Activated CD4-positive, alpha-beta T cell treated with anti-CD3 and anti-CD28 coated beads for 48 hours (primary cell): ENCODE measurements at places on chromosomes 3 and 15.
A peak's percentile ranks its signal among the peaks of the same experiment; 100 is the strongest.

DNA sequence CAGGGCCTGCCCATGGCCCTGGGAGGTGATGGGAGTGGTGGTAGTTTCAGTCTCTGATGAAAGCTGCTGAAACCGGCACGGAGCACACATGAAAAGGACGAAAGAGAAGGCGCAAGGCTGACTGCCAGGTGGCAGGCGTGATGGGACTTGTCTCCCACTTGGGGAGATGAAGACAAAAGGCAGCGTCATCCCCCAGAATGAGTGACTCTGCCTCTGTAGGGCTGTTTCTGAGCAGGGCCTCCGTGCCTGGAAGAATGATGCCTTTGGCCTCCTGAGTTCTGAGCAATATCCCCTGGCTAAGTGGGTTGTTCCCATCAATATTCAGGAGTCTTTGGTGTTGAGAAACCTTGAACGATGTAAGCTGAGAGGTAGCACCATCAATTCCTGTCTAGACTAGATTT lies 237.8 kb downstream of the OPA1 start:
- no peak for DNase-seq

DNA sequence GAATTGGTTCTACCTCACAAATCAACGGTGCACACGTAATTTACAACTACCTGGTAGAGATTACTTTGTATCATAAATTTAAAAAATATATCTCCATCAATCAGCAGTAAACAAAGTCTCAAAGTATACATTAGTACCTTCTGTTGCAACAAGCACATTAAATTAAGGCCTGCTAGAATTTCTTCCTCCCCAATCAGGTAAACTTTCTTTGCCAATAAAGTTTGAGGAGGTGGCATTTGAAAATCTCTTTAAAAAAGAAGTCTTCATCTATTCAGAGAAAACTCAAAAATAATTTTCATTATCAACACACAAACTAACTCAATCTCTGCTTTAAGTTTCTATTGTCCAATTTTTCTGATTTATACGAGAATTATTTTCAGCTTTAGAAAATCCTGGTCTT lies 4.4 kb downstream of the CCNL1 start:
- DNase-seq: no peak

DNA sequence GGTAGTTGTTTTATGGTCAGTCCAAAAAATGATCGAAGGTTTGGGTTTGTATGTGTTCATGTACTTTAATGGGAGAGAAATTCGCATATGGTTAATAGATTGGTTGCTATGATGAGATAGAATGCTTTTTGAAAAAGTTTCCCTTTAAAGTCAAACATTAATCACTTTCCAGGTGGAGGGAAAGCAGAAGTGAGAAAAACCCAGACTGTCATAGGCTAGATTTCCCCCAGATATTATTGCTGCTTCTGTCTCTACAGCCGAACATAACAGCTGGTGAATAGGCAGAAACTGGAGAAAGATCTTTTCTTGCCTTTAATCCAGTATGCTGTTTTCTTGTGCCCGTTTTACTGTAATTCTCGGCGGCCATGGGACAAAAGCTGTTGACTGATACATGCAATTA lies 287.6 kb downstream of the SOX2 start:
- DNase-seq: no peak

GRCh38 chr3:71681224-71681668 lies 44.0 kb downstream of the EIF4E3 start:
- peak; percentile 64 for DNase-seq

DNA sequence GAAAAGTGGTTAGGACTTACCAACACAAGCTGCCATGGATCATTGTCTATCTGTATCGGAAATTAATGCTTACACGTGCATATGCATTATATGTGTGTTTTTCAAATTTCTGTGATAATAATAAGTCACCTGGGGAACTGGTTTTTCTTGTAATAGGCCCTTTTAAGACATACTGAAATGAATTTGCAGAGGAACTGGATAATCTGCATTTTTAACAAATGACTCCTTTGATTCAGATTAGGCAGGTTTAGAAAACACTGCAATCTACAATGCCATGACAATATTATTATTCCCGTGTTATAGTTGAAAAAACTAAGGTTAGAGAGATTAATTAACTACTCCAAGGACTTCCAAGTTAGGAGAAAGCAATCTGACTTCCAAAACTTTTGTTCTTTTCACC lies 23.4 kb downstream of the STRIT1 start:
- no peak for DNase-seq

GRCh38 chr3:58469096-58469495 lies 22.8 kb upstream of the KCTD6 start:
- DNase-seq: no peak

DNA sequence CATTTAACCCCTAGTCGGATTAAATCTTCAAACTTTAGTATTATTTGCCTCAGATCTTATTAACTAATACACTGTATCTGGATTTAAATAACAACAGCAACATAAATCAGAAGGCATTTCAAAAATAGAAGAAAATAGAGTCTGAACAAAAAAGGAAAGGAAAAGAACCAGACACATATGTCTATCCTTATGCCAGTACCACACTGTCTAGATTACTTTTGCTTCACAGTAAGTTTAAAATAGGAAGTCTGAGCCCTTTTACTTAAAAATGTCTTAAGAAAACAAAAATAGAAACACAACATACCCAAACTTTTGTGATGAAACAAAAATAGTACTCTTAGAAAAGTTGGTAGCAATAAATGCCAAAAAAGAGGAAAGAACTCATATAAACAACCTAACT lies 1615.8 kb downstream of the SI start:
- DNase-seq: no peak

DNA sequence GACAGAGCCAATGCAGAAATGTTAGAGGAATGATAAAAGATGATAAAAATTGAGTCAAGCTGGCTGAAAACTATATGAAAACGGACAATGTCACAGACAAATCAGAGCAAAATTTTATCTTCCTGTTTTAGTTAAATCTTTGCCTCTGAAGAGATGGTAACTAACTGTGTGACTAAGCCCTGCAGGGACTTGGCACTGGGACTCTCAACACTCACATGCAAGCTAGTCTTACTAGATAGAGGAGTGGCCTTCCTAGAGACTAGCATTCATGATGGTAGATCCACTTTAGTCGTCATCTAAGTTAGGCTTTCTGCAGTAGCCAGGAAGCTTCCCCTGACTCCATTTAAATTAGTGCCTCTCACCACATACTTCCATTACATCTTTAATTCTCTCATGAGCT lies 4.1 kb downstream of the CCDC191 start:
- DNase-seq: no peak

GRCh38 chr15:66408675-66409282 lies 22.1 kb downstream of the MAP2K1 start:
- no peak for DNase-seq

- DNase-seq: no peak
Measured at GRCh38 chr3:42960282-42960681, 18.8 kb upstream of the GASK1A start.

DNA sequence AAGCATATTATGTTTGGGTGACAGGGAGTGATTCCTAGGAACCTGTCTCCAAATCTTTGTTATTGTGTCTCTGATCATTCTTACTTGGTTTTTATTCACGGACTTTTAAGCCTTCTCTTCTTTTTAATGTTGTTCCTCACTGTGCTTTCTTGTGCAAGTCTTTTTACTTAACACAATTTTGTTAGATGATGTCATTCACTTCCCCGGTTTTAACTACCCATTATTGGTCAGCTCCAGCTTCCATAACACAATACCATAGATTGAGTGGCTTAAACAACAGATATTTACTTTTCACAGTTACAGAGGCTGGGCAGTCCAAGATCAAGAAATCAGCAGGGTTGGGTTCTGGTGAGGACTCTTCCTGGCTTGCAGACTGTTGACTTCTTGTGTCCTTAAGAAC lies 436.3 kb upstream of the CBLB start:
- DNase-seq: no peak

- DNase-seq: peak; percentile 77
Measured at GRCh38 chr15:74793135-74794028, 11.5 kb downstream of the CSK start.

DNA sequence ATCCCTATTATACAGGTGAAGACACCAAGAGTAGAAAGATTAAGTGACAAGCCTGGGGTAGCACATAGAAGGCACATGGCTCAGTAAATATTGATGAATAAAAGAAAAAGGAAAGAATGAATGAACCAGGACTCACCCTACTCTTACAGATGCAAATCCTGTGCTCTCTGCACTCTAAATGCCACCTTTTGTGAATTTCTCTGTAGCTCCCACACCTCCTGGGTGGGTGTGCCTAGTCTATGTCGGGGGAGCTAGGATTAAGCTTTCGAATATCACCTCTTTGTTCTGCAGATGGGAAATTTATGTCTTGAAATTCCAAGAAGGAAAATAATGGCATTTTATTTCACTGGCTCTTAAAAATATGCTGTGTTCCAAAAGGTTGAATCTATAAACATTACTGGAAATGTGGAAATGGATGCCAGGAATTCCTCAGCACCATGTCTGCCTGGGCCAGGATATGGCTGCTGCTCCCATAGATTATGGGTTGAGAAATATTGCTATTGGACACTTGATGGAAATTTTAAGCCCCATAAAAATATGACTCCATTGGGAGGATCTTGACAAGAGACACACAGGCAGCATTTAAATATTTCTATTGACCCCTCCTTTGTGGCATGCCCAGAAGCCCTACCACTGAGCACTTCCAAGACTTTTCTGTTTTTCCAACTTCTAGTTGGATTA lies 43.3 kb downstream of the CCNB2 start:
- DNase-seq: no peak

DNA sequence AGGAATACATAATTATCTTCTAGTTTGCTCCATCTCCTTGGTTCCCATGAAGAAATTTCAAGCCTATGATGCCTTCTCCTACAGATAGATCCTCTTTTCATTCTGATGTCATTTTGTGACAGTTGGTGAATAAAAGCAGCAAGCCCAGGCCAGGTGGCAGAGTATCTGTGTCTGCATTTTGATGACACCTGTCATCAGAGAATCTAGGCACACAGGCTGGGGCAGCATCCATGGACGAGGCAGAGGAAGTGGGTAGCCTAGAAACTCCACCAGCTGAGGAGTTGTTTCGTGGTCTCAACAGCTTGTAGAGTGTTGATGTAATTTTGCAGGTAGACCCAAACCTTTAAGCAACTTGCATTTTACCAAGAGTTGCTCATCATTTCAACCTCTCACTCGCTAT lies 269.8 kb downstream of the FEZF2 start:
- DNase-seq: no peak

- DNase-seq: no peak
Measured at GRCh38 chr3:108300103-108300849, 3.9 kb downstream of the HHLA2 start.

DNA sequence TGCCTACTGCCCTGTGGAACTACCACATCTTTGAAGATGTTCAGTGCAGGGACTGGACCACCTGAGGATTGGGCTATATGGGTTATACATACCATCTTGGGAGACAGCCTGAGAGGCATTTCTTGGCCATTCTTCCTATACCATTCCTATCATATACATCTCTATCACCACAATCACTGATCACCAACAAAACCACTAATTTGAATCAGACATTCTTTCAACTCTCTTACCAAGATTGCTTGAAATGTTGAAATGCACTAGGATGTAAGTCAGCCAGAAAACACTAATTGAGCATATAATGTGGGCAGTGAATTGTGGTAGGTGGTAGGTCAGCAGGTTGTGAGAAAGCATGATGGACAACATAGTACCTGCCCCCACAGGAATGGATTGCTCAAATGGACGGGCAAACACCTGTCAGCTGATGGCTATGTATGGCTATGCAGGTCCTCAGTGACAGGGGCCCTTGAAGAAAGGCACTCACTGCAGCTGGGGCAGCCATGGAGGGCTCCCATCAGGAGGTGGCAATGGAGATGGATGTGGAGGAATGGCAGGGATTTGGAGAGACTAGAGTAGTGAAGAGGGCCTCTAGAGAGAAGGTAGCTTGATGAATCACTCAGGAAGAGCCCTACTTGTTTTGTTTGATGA lies 49.1 kb downstream of the AMOTL2 start:
- DNase-seq: no peak

- no peak for DNase-seq
Measured at GRCh38 chr3:172713316-172713715, 2.4 kb upstream of the NCEH1 start.

DNA sequence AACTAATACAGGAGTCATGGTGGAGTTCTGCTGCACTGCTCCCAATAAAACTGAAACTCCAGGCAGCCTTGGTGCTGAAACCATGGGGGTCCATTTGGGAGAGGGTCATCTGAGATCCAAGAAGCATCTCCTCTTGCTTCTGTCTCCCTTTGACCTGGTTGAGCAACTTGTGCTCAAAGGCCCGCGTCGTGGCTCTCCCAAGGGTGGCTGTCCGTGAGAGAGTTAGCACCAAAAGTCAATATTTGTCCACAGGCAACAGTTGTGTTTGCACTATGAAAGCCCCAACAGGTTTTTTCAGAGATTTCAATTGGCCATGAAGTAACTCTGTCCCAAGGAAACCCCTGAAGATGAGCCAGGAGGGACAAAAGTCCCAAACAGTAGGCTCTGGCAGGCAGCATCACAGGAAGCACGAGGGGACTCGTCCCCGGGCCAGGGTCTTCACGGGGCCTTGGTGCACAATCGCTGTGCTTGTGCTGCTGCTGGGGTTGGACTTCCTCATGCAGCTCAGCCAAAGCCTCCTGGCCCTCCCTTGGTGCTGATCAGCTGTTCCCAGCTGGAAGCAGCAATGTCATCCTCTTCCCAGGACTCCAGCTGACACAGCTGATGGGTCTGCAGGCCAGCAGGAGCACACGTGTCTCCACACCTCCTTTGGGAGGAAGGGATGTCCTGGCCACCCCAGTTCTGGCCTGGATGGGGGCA lies 39.4 kb upstream of the WNT5A start:
- DNase-seq: no peak

GRCh38 chr15:74264081-74264501 lies 28.0 kb downstream of the CCDC33 start:
- DNase-seq: no peak

DNA sequence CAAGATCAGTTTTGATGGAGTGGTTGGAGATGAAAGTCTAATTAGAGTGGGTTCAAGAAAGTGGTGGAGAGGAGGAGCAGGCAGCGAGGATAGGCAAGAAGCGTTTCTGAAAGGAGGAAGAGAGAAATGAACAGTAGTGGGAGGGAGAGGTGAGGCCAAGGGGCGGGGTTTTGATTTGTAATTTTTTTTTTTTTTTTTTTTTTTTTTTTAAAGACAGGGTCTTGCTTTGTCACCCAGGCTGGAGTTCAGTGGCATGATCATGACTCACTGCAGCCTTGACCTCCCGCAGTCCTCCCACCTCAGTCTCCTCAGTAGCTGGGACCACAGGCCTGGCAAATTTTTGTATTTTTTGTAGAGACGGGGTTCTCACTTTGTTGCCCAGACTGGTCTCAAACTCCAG lies 36.6 kb downstream of the MRAS start:
- no peak for DNase-seq

DNA sequence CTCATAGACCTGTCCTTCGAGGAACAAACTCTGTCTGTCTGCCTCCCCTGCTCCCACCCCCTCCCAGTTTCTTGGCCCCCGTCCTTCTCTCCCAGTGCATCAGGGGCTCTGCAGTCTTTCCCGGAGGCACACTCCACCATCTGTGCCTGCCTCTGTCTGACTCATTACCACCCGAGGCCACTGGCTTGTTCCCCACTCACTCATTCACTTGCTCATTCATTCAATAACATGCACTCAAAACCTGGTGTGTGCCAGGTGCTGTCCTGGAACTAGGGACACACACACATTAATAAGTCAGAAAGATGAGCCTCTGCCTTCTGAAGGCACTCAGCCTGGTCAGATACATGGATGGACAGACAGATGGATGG lies 12.4 kb downstream of the AMIGO3 start:
- DNase-seq: no peak
